Testis (tissue), 5 donors: ENCODE measurements at places on chromosomes 6 and 20. TPM values are rescaled to one million over a fixed set of nuclear protein-coding genes. Genes with fewer than 3 reads are reported as not detected.

UBD gene
- not detected for total RNA-seq

DNA sequence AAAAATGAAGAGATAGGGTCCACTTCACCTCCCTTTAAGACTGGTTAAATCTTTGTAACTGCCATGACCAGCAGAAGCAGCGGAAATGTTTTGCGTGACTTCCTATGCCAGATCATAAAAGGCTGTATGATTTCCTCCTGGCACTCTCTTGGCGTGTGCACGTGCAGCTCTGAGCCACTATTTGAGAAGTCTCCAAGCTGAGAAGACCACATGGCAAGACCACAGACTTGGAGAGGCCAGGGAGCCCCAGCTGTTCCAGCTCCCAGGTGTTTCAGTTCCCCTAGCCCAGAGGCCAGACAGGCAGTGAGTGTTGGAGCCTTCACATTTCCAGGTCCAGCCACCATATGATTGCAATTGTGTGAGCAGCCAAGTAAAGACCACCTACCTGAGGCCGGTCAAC is 259.3 kb upstream of the RIN2 start:
- no peak overlapping the region for H3K4me3 ChIP-seq

CALHM4 gene
- total RNA-seq, result 0.25 TPM

DNA sequence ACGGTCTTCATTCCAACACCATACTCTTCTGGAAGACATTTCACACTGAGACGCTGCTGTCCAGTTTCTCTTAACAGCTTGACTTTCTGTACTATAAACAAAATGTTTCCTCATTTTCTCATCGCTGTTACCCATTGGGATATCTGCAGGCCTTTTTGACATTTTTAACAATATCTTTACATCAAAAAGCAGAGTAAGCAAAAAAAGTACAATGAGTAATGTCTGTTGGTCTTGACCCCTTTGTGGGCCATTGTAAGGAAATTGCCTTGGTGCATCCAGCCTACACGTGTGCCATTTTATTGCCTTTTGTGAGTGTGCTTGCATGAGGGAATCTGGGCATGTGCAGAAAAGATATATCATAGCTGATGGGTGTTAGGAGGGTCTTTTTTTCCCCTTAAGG is 129.1 kb upstream of the MANEA start:
- no peaks in the 10 kb centered on the region for H3K4me1 ChIP-seq
- no peak overlapping the region for H3K4me3 ChIP-seq
- DNase-seq, result no peak
- H3K27ac ChIP-seq, result no peak overlapping the region

DNA sequence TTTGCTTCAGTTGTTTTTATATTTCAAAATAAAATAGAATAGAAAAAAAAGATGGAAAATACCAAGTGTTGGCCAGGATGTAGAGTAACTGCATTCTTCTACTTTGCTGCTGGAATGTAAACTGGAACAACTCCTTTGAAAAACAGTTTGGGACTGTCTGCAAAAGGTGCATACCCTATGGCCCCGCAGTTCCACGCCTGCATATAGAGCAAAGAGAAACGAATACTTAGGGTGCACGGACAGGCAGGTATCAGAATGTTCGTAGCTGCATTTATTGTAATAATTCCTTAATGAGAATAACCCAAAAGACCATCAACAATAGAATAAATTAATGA is 603 bp upstream of the RAB23 start:
- peak overlapping the region; percentile 89 for H3K27ac ChIP-seq
- H3K36me3 ChIP-seq, result no peaks in the 10 kb centered on the region
- no peak for DNase-seq

- peak; percentile 43 for DNase-seq
- H3K4me1 ChIP-seq, result no peaks in the 10 kb centered on the region
- peak overlapping the region; percentile 71 for H3K4me3 ChIP-seq
- no peaks in the 10 kb centered on the region for H3K27me3 ChIP-seq
- H3K27ac ChIP-seq, result peak overlapping the region; percentile 93
- H3K36me3 ChIP-seq, result no peaks in the 10 kb centered on the region
Measured at GRCh38 chr20:52974179-52974594, 2.0 kb downstream of the TSHZ2 start.

DNA sequence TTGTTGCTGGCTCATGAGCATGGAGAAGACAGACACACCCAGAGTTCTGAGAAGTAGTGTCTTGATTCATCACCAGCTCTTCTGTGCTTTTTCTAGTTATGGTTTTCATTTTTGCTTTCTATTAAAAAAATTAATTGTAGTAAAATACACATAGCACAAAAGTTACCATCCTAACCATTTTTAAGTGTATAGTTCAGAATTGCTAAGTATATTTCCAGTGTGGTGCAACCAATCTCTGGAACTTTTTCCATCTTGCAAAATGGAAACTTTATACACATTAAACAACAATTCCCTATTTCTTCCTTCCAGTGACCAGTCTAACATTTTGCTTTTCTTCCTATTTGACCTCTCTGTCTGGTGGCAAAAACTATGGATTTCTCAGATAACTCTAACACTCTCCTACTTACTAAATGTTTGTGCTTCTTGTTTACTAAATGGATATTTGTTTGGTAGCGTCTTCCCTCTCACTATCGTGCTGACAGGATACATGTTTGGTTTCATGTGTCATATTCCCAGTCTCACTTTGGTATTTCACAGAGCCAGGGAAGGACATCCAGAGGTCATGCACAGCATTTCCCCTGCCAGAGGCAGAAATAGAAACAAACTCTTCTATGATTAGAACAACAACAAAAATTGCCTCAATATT is 40.6 kb downstream of the TXLNB start:
- H3K4me3 ChIP-seq, result no peak overlapping the region
- no peaks in the 10 kb centered on the region for H3K27me3 ChIP-seq
- H3K27ac ChIP-seq, result peak overlapping the region; percentile 46
- H3K4me1 ChIP-seq, result peaks cover 37% of the 10 kb centered on the region
- no peak for DNase-seq
- no peaks in the 10 kb centered on the region for H3K36me3 ChIP-seq

DNA sequence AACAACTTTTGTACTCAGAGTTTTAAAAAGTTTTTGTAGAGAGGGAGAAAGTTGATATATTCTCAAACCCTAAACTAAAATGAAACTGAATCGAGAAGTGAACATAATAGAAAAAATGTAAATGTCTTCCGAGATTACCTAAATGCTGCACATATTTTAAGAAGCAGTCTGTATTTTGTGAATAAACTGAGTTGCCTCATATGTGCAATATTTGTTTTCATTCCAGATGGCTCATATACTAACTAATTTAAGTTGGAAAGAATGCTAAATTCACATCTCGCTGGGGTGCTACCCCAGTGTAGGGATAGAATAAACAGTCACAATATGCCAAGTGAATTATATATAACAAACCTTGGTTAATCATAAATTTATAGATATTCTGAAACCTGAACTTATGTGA is 285.9 kb upstream of the THEMIS start:
- H3K4me3 ChIP-seq, result no peak overlapping the region
- H3K36me3 ChIP-seq, result no peaks in the 10 kb centered on the region
- H3K27me3 ChIP-seq, result no peaks in the 10 kb centered on the region
- DNase-seq, result no peak

DNA sequence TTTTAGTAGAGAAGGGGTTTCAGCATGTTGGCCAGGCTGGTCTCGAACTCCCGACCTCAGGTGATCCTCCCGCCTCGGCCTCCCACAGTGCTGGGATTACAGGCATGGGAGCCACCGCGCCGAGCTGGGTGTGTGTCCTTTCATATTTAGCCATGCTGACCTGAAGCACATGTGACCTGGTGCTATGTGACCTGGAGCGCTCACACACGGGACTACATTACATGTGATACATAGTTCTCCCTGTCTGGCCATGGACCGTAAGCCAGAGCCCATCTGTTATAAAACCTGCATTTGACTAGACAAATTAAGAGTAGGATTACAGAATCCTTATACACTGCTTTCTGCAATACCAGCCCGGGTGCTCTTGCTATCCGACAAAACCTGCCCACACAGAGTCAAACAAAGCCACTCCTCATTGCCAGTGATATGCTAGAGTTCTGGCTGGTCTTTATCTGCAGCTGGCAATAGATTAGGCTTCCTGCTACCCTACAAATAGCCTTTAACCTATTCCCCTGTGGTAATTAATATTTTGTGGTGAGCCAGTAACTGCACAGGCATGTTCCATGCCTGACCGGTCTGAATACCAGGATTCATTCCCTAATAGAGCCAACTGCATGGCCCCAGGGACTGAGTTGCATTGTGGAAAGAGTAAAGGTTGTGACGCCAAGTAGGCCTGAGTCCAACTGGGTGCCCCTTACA is 26.3 kb upstream of the FAM50B start:
- H3K27ac ChIP-seq, result no peak overlapping the region
- DNase-seq, result peak; percentile 59
- peaks cover 22% of the 10 kb centered on the region for H3K4me1 ChIP-seq
- no peaks in the 10 kb centered on the region for H3K27me3 ChIP-seq
- H3K4me3 ChIP-seq, result no peak overlapping the region

- H3K27ac ChIP-seq, result no peak overlapping the region
- no peak overlapping the region for H3K4me3 ChIP-seq
- no peaks in the 10 kb centered on the region for H3K4me1 ChIP-seq
- DNase-seq, result no peak
Measured at GRCh38 chr20:36208257-36208656, 28.0 kb upstream of the AAR2 start.

GRCh38 chr6:105596284-105596755 is 193.4 kb upstream of the PREP start:
- H3K27ac ChIP-seq, result no peak overlapping the region
- no peaks in the 10 kb centered on the region for H3K4me1 ChIP-seq
- no peaks in the 10 kb centered on the region for H3K27me3 ChIP-seq
- H3K36me3 ChIP-seq, result no peaks in the 10 kb centered on the region
- no peak overlapping the region for H3K4me3 ChIP-seq

BCL2L1 gene
- 83.0 TPM for total RNA-seq

- no peaks in the 10 kb centered on the region for H3K36me3 ChIP-seq
- peak overlapping the region; percentile 24 for H3K27ac ChIP-seq
- no peak overlapping the region for H3K4me3 ChIP-seq
- H3K27me3 ChIP-seq, result no peaks in the 10 kb centered on the region
- DNase-seq, result peak; percentile 71
- peaks cover 12% of the 10 kb centered on the region for H3K4me1 ChIP-seq
Measured at GRCh38 chr6:167745670-167746389, 80.9 kb upstream of the AFDN start.

- H3K27me3 ChIP-seq, result no peaks in the 10 kb centered on the region
- no peak for DNase-seq
- no peaks in the 10 kb centered on the region for H3K36me3 ChIP-seq
- H3K4me3 ChIP-seq, result no peak overlapping the region
Measured at GRCh38 chr6:1129131-1129530, 182.8 kb upstream of the FOXQ1 start.

DNA sequence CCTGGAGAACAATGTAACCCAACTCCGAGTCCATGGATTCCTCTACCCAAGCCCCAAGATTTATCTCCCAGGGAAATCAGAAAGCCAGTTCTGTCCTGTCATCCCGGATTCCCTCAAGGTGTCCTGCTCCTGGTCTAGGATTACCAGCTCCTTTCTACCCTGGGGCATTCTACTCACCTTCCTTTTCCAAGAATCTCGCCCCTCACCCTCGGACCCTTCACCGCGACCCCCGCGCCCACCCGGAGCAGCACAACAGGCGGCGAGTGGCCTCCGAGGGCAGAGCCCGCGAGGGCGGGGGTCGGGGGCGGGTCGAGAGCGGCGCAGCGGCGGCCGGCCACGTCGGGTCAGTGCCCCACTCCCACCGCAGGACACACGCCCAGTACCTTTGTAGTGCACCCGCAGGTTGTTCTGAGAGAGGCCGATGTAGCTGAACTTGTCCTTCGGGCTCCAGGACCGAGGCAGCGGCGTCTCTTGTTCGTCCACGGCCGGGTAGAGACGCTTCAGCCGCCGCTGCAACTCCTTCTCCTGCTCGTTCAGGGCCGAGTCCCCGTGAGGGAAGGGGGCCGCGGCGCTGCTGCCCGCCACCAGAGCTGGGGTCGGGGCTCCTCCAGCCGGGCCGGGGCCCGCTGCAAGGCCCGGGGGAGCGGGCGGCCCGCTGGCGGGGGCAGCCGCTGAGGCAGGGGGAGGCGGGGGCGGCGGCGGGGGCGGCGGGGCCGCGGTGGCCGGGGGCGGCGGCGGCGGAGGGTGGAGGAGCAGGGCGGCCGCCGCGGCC is 897 bp downstream of the RANBP9 start:
- peak overlapping the region; percentile 94 for H3K27ac ChIP-seq
- H3K4me1 ChIP-seq, result peaks cover 6% of the 10 kb centered on the region
- DNase-seq, result peak; percentile 53
- no peaks in the 10 kb centered on the region for H3K36me3 ChIP-seq
- H3K27me3 ChIP-seq, result no peaks in the 10 kb centered on the region

- no peak for DNase-seq
- no peaks in the 10 kb centered on the region for H3K4me1 ChIP-seq
- H3K36me3 ChIP-seq, result no peaks in the 10 kb centered on the region
- no peak overlapping the region for H3K27ac ChIP-seq
- H3K4me3 ChIP-seq, result no peak overlapping the region
- no peaks in the 10 kb centered on the region for H3K27me3 ChIP-seq
Measured at GRCh38 chr6:6469074-6469473, 119.4 kb upstream of the LY86 start.
